HCT116 (cell line): ENCODE measurements at places on chromosomes 3 and 15. TPM values are rescaled to one million over a fixed set of nuclear protein-coding genes. Genes with fewer than 3 reads are reported as not detected.

DNA sequence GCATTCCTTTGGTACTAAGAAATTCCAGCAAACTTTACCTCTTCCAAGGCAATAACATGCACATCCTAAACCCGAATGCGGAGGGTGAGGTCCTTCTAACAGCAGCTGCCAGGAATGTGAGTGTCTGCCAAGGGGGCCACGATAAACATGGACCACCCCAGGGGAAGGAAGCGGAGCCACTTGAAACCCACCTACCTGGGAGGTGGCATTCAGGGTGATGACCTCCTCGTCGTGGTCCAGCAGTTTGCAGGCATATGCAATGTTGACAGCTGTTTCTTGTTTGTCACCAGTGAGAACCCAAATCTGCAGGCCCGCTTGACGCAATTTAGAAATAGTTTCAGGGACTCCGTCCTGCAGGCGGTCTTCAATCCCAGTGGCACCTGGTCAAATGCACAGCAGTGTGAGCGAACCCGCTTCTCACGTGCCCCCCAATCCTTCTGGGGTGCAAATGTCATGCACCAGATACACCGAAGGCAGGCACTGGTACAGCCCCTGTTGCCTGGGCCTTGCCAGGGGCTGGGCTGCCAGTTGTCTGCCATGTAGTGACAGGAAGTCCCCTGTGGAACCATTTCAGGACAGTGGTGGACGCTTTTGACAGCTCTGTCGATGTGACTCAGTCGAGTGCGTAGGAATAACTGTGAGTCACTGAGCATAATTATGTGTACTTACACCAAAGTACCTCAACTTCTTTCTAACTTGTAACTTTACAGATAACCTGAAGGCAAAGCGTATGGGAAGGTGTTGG, 161.2 kb downstream of the ATP10A start:
- H3K27me3 ChIP-seq: no peaks in the 10 kb centered on the region
- no peak overlapping the region for H3K27ac ChIP-seq
- H3K36me3 ChIP-seq: no peaks in the 10 kb centered on the region
- no peak overlapping the region for H3K4me3 ChIP-seq

DNA sequence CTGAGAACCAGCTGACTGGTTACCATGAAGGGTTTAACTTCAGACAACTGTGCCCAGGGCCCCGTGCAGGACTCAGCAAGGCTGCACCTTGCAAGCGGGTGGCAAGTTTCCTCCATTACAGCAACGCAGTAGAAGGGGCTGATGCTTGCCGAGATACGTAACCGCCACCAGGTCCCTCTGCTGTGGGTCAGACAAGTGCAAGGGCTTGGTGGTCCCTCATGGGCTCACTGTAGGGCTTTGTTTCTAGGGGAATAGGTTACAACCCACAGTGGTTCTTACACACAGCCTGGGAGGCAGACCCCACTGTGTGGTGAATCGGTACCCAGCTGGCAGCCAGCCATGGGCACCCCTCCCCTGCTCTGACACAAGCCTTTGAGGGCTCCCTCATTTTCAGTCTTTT, 15.5 kb upstream of the SNRPA1 start:
- no peaks in the 10 kb centered on the region for H3K27me3 ChIP-seq
- no peak for DNase-seq
- H3K27ac ChIP-seq: no peak overlapping the region

DNA sequence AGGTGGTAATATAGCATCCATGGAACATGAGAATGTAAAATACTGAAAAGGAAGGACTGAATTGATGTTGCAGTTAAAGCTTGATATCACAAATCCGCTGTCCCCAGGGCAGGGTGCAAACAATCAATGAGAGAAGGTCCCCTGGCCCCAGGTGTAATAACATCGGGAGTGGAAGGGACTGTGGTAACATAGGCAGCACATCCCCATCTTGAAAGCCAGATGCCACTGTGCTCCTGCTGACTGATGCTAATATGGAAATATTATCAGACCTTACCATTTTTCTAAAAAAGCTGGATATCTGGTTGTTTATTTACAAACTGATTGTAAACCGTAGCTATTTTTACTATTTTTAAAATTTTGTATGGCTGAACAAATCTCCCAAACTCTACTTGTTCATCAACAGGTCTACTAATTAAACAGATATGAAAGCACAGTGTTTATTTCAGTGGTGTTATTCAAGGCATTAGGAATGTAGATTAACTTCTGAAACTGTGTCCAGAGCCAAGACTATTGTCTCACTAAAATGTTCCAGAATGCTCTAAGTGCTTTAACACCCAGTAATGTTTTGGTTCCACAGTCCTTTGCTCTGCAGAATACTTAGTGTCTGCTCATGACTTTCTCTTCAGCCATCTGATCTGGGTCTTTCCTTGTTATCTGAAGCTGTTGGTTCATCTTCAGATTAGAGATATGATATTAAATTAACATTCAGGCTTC, 386.0 kb upstream of the RARB start:
- no peak overlapping the region for H3K4me3 ChIP-seq
- H3K27me3 ChIP-seq: peaks cover 10% of the 10 kb centered on the region; the same call in 1 of the 2 replicates
- H3K4me1 ChIP-seq: no peaks in the 10 kb centered on the region
- no peaks in the 10 kb centered on the region for H3K36me3 ChIP-seq
- no peak overlapping the region for H3K27ac ChIP-seq

GRCh38 chr3:144109944-144110343, 138.3 kb downstream of the DIPK2A start:
- no peak overlapping the region for H3K27ac ChIP-seq
- H3K36me3 ChIP-seq: no peaks in the 10 kb centered on the region
- no peaks in the 10 kb centered on the region for H3K27me3 ChIP-seq
- H3K4me3 ChIP-seq: no peak overlapping the region

DNA sequence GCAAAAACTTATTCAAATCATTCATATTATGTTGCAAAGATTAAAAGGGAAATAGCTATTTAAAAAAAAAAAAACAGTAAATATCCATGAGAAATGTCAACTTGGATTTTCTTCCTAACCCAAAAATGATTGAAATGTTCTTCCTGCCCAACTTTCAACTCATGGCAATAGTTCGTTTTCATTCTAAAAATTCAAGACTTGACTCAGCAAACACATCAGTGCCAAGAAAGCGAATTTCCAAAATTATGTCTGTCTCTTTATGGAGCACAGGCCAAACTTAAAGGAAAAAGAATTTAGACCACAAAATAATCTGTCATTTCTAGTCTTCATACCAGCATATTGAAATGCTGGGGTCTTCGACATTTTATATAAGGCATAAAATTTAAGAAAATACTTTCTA, 63.7 kb downstream of the MAGI1 start:
- H3K36me3 ChIP-seq: no peaks in the 10 kb centered on the region
- no peak overlapping the region for H3K27ac ChIP-seq
- H3K4me1 ChIP-seq: peaks cover 42% of the 10 kb centered on the region
- no peaks in the 10 kb centered on the region for H3K27me3 ChIP-seq

DNA sequence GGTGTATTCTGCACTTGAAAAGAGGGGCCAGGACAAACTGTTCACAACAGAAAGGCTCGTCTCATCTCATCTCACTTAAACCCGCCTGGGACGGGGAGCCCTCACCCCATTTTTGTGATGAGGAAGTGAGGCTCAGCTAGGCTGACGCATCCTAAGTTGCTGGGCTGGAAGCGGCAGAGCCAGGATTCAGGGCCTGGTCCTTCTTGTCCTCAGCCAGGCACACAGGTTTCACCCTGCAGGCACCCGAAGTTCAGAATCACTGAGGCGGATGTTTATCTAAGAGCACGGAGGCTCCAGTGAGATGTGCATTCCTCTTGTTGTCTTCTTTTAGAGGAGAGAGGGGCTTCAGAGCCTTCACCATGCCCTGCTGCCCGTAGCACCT, 51.1 kb upstream of the PLXNA1 start:
- no peak overlapping the region for H3K27ac ChIP-seq
- peaks cover 6% of the 10 kb centered on the region for H3K4me1 ChIP-seq
- no peaks in the 10 kb centered on the region for H3K36me3 ChIP-seq
- no peak overlapping the region for H3K4me3 ChIP-seq
- no peak for DNase-seq
- no peaks in the 10 kb centered on the region for H3K27me3 ChIP-seq

- H3K27me3 ChIP-seq: peaks cover 31% of the 10 kb centered on the region
- no peaks in the 10 kb centered on the region for H3K36me3 ChIP-seq
- H3K27ac ChIP-seq: no peak overlapping the region
- H3K4me3 ChIP-seq: no peak overlapping the region
- DNase-seq: no peak
- no peaks in the 10 kb centered on the region for H3K4me1 ChIP-seq
Measured at GRCh38 chr15:91335702-91336101, 235.6 kb downstream of the SV2B start.

DNA sequence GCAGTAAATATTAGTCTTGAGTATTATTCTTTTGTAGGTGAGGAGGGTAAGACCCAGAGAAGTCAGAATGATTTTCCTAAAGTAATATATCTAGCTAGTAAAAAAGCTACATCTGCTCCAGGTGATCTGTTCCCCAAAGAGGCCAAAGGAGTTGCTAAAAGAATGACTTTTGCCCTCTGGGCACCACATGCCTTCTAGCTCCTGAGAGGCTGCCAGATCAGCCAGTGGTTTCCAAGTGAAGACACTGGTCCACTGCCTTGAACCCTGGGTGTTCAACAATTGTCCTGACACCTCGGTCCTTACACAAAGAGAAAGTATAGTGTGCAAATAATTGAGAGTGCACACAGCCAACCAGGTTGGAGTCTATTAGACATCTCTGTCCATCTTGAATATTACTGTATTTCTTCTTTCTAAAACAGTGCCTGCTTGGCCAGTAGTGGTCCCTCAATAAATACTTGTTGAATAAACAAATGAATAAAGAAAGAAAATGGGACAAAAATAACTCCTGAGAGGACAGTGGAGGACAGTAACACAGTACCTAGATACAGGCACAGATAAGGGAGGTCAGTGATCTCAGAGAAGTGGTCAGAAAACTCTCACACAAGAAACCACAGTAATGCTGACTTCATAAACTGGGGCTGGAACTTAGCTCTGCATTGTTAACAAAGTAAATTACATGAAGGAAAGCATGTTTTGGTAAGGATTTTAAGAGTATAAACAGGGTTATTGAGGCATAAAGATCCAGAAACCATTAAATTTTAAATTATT, 56.6 kb upstream of the CSTA start:
- DNase-seq: no peak
- no peak overlapping the region for H3K4me3 ChIP-seq
- no peaks in the 10 kb centered on the region for H3K36me3 ChIP-seq

The FANCD2OS gene
- not detected for total RNA-seq

The USP3 gene
- 61.6 TPM for total RNA-seq
